ENCODE measurements at places on chromosomes 1 and 21.

DNA sequence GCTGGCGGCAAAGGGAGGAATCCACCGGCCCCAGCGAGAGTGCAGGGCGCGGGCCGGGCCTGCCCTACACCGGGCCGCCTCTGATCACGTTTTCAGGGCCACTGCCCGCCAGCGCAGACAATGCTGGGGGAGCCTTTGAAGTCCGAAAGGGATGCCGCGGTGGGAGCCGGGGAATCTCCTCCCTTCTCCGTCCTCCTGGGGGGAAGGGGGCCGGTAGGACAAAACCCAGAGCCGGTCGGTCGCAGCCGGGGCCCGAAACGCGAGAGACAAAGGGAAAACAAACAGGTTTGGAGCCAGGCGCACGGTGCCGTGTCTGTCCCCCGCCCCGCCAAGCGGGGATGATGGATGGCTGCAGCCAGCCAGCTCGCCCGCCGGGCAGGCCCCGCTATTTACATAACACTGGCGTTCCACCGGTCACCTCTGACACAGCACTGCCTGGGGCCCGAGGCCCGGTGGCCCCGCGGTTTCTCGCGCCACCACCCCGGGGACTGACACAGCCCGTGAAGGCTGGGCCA is 92.0 kb downstream of the CASZ1 start:
- no peak for DNase-seq

DNA sequence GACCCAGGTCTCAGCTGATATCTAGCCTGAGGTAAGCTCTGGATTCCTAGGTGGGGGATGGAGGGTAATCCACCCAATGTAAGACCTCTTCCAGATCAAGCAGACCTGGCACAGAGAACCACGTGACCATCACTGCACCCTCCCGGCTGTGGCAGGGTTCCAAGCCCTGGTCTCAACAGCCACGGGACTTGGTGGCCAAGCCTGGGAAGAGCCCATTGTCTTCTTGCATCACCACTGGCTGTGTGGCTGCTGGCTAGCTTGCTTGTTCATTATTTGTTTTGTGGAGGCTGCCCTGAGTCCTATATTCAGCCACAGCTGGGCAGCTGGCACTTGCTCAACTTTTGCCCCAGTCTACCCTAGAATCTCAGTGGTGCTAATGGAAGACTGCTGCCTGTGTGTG is 24.1 kb upstream of the NFASC start:
- no peak for DNase-seq

GRCh38 chr1:9260059-9260766 is 25.6 kb downstream of the H6PD start:
- DNase-seq, result no peak

DNA sequence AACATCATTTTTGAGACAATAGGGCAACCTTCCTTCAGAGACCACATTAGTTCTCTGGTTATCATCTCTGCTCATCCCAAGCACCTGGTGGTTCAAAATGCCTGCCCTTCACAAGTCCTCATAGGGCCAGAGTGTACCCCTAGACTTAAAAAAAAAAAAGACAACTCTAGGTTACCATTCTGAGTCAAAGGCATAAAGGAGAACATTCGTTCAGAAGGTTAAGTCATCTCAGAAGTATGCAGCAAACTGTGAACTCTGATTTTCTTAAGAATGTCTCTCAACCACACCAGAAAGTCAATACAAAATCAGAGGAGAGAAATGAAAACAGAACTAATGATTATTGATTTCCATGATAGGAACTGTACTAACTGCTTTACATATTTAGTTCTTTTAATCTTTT is 9.2 kb upstream of the BEND5 start:
- DNase-seq, result no peak

DNA sequence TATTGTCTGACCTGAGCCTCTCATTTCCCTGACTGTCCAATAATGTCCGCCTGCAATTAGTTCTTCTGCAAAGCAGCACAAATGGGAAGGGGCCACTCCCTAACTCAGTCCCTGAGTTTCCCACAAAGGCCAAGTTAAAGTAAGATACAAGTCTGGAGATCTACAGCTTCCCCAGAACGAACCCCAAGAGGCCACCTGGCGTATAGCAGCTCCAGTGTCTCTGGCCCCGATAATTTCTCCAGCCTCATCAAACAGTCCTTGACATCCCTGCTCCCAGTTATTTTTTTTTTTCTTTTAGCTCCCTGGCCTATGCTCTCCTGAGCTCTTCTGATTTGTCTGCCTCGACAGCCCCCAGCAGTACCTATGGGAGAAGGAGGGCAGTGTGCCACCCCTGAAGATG is 8.1 kb upstream of the ACKR1 start:
- no peak for DNase-seq

- DNase-seq, result no peak
Observed at GRCh38 chr1:43444836-43445235, 8.9 kb downstream of the HYI start.

- no peak for DNase-seq
Observed at GRCh38 chr1:43671193-43671592, 21.2 kb downstream of the KDM4A start.

GRCh38 chr21:37389456-37389855 is 22.9 kb downstream of the DYRK1A start:
- DNase-seq, result no peak
